ENCODE measurements at places on chromosomes 5 and 9. TPM values are rescaled to one million over a fixed set of nuclear protein-coding genes. Genes with fewer than 3 reads are reported as not detected.

Gene KIF27
- total RNA-seq, result 3.4 TPM

Gene ZNF300
- total RNA-seq, result 0.05 TPM

Gene INSL6
- not detected for total RNA-seq

GRCh38 chr9:111036429-111036789 lies 1.9 kb downstream of the LPAR1 start:
- DNase-seq, result no peak

GRCh38 chr9:28610339-28610738 lies 1037.1 kb upstream of the C9orf72 start:
- no peak for DNase-seq

DNA sequence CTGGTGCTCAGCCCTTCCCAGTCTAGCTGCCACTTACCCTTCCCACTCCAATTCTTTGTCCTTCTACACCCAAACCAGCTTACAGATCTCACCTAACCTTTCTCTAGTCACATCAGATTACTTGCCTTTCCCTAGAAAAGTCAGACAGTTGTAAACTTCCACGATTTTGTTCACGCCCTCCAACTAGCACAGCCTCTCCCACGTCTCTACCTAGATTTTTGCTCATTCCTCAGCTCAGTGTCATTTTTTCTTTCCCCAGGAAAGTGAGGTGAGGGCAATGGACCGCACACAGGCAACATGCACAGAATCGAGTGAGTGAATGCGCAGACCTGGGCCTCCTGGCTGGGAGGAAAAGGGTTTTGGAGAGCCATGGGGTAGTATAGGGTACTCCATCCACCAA lies 20.9 kb upstream of the PRUNE2 start:
- no peak for DNase-seq

- no peak for DNase-seq
Measured at GRCh38 chr9:6214434-6214833, 1.2 kb upstream of the IL33 start.

DNA sequence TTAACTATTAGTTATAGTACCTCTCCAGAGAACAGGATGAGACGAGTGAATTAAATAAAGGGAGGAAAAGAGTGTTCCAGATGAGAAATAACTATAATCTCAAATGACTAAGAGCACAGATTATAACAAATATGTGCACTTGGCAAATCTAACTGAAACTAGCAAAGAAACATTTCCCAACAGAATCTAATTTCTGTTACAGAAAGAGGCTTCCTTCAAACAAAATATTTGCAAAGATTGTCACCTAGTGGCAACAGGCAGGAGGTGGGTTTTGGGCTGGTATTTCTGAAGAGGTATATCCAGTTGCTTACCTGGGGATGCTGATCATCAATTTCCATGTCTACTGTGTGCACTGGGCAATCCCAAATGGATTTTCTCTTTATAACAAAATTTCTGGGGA lies 5.6 kb upstream of the SPDL1 start:
- no peak for DNase-seq

Gene ARID3C
- 0.33 TPM for total RNA-seq

GRCh38 chr5:159508344-159508743 lies 178.1 kb upstream of the IL12B start:
- DNase-seq, result no peak

DNA sequence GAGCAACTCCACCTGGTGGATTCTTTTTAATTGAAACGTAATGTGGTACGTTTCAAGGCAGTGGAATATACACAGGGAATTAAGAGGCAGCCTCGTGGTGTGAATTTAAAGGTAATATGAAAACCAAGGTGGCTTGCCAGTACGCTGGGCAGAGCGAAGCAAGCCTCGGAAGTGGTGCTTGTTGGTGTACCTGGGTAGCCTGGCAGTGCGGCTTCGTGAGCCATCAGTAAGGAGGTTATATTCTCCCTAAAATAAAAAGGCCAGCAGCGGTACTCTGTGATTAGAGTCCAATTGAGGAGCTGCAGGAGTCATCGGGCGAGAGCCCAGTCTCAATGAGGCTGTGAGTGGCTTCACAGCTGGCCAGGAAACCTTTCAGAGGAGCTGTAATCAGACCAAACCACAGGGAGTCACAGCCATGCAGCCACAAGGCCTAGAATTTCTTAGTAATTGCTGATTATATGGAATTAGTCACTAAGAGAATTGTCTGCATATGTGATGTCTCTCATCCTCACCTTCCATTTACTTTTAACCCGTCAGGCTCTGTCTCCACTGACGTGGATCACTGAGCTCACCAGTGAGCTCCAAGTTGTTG lies 57.7 kb downstream of the DCP2 start:
- no peak for DNase-seq

DNA sequence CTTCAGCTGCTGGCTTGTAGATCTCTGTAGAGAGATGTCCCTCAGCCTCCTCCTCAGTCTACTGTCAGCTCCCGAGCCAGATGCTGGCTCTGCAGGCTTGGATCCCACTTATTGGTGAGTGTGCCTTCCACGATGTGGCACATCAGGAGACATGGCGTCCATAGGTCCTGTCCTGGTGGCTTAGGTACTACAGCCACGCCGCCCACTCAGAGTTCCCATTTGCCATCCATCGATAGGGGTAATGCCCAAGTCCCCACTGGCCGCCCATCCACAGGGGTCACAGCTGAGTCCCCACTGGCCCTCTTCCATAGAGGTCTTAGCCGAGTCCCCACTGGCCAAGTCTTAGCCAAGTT lies 17.3 kb downstream of the EXOC3 start:
- DNase-seq, result no peak

Gene TRIM52
- total RNA-seq, result 9.3 TPM

GRCh38 chr5:30581198-30581935 lies 612.1 kb upstream of the CDH6 start:
- DNase-seq, result no peak

Gene SPATA31D4
- not detected for total RNA-seq

- DNase-seq, result no peak
Measured at GRCh38 chr9:35728041-35728971, 3.7 kb downstream of the TLN1 start.

- no peak for DNase-seq
Measured at GRCh38 chr5:172342918-172343317, 59.4 kb upstream of the UBTD2 start.

- DNase-seq, result no peak
Measured at GRCh38 chr5:132103969-132104391, 30.4 kb downstream of the CSF2 start.

Gene SELENOP
- 1.6 TPM for total RNA-seq

- DNase-seq, result no peak
Measured at GRCh38 chr9:14245901-14246525, 67.9 kb downstream of the NFIB start.

DNA sequence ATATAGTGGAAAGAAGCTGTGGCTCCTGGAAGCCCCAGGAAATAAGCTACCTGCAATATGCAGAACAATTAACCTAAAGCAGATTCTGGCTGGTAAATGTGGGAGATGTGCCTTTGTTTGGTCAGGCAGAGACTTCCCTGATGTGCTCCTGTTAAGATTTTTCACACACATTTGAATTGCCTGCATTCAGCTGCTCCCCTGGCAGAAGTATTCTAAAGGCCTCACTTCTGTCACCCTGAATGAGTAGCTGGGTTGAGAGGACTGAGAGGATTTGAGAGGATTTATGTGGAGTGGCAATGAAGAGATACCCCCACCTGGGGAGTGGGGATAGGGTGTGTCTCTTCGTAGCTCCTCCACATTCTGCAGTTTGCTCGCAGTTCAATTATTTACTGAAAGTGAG lies 130.5 kb downstream of the ST8SIA4 start:
- DNase-seq, result no peak

DNA sequence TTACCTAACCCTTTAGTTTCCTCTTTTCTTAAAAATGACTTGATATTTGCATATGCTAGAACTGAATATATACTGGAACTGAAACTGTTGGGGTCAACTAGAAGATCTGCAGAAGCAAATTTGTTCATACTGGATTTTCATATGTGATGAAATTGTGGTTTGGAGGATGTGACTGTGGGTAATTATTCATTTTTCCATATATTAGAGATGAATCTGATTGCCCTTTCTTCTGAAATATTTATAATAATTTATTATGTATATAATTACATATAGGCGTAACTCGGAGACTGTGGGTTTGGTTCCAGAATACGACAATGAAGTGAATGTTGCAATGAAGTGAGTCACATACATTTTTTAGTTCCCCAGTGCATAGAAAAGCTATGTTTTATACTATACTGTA lies 149.1 kb downstream of the ATP10B start:
- no peak for DNase-seq

Gene PCDHGC5
- 0.36 TPM for total RNA-seq

DNA sequence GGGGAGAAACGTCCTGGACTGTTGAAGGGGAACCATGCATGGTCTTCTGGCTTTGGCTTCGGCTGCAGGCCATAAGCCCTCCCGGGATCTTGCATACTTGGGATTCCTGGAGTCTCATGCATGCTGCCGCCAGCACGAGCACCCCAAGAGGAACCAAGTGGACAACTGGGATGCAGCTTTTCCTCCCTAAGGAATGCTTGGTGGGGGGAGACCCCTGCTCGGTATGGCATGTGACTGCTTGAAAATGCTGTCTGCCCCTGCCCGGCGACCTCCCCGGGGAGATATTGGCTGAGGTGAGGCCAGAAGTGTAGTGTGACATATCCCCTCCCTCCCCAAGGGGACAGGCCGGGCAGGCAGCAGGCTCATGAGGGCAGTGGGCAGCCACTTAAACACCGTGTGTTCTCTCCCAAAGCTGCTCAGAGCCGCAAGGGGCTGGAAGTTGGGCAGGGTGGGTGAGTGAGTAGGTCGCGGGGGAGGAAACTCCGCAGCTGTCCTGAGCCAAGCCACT lies 15.7 kb downstream of the TMEM171 start:
- DNase-seq, result no peak

DNA sequence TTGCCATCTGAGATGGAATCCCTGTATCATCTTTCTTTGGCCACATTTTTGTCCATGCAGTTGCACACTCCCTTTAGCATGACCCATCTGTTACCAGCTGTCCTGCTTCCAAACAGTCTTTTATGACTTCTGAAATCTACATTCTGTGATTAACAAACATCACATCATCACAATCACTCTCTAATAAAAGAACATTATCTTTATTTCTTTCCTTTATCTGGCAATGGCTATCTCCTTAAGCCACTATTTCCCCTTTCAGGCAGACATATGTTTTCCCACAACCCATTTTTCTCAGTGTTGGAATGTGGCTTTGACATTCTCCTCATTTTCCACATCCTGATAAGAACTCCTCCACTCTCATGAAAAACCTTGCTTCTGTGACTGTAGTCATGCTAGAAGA lies 141.0 kb downstream of the ST8SIA4 start:
- no peak for DNase-seq

DNA sequence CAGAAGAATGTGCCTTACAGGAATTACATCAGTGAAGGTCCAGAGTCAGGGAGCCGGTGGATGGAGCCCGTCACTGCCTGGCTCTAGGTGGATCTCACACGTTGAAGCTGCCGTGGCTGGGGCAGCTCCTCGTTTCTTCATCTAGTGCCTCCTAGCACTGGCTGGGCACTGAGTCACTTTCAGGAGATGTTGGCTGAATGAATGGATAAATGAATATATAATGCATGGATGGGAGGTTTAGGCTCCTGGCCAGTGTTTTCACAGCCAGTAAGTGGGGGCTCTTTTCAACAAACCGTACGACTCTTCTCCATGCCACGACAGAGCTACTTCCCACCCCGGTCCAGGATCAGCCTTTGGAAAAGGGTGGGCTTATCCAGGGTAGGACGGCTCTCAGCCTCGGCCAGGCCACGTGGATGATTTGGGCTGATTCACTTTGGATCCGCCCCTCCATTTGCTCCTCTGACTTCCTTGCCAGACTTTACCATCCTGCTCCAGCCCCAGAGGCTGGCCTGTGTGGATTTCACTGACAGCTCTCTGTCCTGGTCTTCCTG lies 1.3 kb upstream of the SH3PXD2B start:
- DNase-seq, result no peak

DNA sequence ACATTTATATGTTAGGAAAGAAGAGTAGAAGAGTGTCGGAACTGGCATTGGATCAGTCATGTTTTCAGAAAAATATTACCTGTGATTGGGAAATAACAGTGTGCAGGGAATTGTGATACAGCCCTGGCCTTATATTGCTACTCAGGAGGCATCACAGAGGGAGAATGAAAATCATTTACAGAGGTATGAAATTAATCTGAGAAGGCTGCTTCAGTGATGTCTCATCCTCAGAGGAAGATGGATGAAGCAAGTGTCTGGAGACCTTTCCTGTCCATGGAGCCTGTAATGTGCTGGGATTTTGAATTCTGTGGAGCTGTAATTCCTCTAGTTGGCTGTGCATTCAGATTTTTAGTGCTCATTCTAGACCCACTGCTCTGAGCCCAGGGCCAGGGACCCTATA lies 3.8 kb downstream of the ACTBL2 start:
- DNase-seq, result no peak

DNA sequence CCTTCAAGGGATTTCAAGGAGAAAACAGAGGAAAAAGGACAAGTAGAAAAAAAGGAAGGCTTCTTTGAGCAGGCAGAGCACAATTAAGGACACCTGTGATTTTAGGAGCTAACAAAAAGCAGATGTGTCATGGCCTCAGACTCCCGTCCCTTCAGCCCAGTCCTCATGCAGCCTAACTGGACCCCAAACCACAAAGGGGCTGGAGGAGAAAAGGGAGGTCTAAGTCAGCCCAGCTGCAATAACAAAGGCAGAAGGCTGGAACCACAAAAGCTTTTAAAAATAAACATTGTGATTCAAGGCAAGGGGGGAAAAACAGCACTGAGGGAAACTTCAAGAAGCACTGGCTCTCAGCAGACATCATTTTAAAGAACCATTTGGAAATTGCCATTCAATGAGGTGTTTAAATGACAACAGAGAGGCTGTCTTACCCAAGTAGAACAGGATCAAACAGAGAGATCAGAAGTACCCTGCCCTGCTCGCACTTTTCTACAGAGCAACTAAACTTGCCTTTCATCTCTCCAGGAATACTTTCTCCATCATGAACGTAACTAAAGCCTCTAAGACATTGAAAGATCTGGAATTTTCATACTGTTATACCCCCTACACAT lies 89.3 kb downstream of the SEMA5A start:
- DNase-seq, result no peak

- no peak for DNase-seq
Measured at GRCh38 chr5:86838083-86838482, 220.3 kb downstream of the COX7C start.

- no peak for DNase-seq
Measured at GRCh38 chr5:31355337-31355736, 161.9 kb downstream of the CDH6 start.

- DNase-seq, result no peak
Measured at GRCh38 chr9:35910613-35911359, 1.5 kb downstream of the SPAAR start.

DNA sequence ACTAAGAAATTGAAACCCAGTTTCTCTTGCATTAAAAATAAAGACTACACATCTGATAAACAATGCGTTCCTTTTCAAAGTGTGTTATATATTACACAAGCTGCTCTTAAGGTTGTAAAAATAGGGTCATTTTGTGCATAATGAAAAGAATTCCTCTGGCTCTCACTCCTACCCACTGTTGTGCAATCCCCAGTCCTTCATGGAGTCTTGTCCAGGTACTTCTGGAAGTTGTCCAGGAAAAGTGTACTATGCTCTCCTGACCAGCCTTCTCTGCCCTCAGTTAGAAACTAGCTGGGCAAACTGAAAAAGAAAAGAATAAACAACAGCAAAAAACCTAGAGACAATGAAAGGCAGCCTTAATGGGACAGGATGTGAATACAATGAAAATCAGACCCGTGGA lies 345.5 kb upstream of the PAPPA start:
- DNase-seq, result no peak

GRCh38 chr5:14491015-14491915 lies 90.3 kb upstream of the OTULINL start:
- no peak for DNase-seq

Gene TERT
- total RNA-seq, result 8.9 TPM

All from Panc1 (cell line).